ENCODE measurements at places on chromosomes 6 and 20. TPM values are rescaled to one million over a fixed set of nuclear protein-coding genes. Genes with fewer than 3 reads are reported as not detected.
A peak's percentile ranks its signal among the peaks of the same experiment; 100 is the strongest.

Gene RGS17
- 12.1 TPM for total RNA-seq

DNA sequence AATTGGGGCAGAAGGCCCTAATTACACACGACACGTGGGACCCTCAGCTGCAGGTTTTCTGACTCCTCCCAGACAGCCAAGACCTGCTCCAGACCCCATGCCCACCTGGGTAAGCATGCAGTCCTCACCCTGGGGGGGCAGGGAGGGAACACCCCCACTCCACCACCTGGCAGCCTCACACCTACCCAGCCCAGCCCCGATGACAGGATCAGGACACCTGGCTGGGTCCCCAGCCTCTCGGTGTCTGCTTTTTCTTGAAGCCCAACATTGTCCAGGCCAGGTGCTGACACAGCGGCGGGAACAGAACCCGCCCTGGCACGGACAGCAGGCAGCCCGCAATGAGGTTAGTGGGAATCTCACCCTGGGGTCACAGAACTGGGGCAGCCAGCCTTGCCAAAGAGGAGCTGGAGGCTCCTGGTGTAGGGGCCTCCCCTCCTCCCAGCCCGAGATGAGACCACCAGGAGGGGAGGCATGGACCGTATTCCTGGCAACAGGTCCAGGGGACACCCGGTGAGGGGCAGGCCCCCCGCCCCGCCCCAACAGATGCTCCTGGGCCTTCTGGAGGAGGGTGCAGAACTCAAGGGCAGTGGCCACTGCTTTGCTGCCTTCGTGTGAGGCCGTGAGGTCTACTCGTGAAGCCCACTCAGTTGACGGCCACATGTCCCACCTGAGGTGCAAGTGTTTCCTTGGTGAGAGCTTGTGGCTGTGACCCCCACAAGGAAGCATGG, 103.8 kb downstream of the DLL1 start:
- H3K36me3 ChIP-seq: no peaks in the 10 kb centered on the region
- H3K27ac ChIP-seq: no peak overlapping the region
- H3K4me3 ChIP-seq: no peak overlapping the region
- DNase-seq: no peak

- H3K36me3 ChIP-seq: no peaks in the 10 kb centered on the region
- no peaks in the 10 kb centered on the region for H3K4me1 ChIP-seq
- no peak overlapping the region for H3K4me3 ChIP-seq
- H3K27me3 ChIP-seq: no peaks in the 10 kb centered on the region
Observed at GRCh38 chr6:44528370-44528644, 140.8 kb downstream of the CDC5L start.

- no peaks in the 10 kb centered on the region for H3K4me1 ChIP-seq
- no peak overlapping the region for H3K4me3 ChIP-seq
- no peak overlapping the region for H3K27ac ChIP-seq
- no peak for DNase-seq
- no peaks in the 10 kb centered on the region for H3K36me3 ChIP-seq
Observed at GRCh38 chr6:165973473-165973872, 194.2 kb downstream of the TBXT start.

DNA sequence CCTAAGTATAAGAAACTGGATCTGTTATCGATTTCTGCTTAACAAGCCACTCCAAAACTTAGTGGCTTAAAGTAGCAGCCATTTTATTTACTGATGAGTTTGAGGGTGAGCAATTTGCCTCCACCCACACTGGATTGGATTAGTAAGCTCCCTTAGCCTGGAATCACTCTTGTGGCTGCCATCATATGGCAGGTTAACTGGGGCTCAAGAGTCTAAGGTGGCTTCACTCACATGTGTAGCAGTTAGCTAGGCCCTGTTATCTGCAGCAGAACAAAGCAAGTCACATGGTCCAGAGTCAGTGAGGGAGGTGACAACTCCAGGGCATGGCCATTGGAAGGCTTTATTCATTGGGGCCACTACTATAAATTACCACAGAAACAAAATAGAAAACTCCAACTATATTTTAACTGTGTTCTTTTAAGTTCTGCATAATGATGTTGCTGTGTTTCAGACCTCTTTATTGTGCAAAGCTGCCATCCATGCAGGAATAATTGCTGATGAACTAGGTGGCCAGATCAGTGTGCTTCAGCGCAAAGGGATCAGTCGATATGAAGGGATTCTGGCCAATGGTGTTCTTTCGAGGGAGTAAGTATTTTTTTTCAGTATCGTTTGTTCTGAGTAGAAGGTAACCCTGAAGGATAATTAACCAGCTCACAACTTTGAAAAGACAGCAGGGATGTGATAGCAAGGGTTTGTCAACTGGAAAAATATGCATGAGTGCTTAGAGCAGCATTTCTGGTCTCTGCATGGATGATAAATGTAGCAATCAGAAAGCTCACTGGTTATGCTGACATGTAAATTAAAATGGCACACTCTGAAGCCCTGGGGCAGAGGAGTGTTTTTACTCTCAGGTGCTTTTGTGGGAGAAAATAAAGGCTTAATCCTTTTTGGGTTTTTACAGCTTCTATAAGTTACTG, 49.6 kb downstream of the DCBLD1 start:
- no peaks in the 10 kb centered on the region for H3K27me3 ChIP-seq
- H3K4me1 ChIP-seq: no peaks in the 10 kb centered on the region
- H3K27ac ChIP-seq: no peak overlapping the region
- H3K4me3 ChIP-seq: no peak overlapping the region
- no peaks in the 10 kb centered on the region for H3K36me3 ChIP-seq
- DNase-seq: no peak

Gene ENPP4
- total RNA-seq: 4.4 TPM

Gene TSPO2
- not detected for total RNA-seq

GRCh38 chr20:53652090-53652858, 58.6 kb upstream of the ZNF217 start:
- DNase-seq: no peak
- H3K36me3 ChIP-seq: no peaks in the 10 kb centered on the region

DNA sequence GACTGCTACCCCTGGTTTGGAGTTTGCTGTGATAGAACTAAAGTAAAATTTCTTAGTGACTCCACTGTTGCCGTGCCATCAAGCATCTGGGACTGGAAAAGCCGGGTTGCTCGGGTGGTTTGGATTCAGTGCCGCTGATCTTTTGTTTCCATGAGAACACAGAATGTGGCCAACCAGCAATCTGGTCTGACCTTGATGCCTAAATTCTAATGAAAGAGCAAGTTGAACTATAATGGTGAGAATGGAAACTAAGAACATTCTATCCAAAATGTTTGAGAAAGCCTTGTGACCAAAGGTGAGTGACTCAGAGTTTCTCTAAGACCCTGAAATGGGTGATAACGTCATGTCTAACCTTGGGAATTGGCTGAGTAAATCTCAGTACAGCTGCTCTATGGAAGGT, 9.9 kb upstream of the PI16 start:
- H3K27me3 ChIP-seq: no peaks in the 10 kb centered on the region
- no peak for DNase-seq
- H3K4me3 ChIP-seq: no peak overlapping the region
- no peak overlapping the region for H3K27ac ChIP-seq
- H3K4me1 ChIP-seq: peaks cover 20% of the 10 kb centered on the region
- no peaks in the 10 kb centered on the region for H3K36me3 ChIP-seq

DNA sequence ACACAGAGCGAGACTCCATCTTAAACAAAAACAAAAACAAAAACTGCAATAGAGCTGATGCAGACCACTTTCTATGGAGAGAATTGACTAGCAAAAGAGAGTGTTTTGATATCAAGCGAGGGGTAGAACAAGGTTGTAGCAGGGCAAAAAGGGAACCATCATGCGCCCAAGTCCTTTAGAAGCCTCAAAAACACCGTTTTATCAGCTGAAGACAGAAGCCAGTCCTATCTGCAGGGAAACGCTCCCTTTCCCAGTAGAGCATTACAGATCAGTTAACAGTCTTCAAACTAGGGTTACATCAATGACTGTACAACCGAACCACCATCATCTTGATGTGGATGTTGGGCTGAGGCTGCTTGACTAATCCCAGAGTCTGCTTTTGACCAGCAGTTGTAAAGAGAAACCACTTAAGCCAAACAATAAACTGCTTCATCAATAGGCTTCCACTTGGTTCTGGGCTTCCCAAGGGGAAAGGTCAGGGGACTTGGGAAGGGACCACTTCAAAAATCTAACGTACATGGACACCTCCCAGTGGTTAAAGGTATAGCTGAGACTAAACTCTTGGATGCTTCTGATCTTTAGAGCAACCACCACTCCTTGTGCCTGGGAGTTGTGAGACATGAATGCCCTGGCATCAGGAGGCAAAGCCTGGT, 59.6 kb upstream of the SPDEF start:
- H3K36me3 ChIP-seq: no peaks in the 10 kb centered on the region
- no peaks in the 10 kb centered on the region for H3K27me3 ChIP-seq
- H3K4me1 ChIP-seq: no peaks in the 10 kb centered on the region
- H3K27ac ChIP-seq: no peak overlapping the region

- H3K4me1 ChIP-seq: no peaks in the 10 kb centered on the region
- no peaks in the 10 kb centered on the region for H3K36me3 ChIP-seq
- H3K27me3 ChIP-seq: no peaks in the 10 kb centered on the region
- H3K27ac ChIP-seq: no peak overlapping the region
- H3K4me3 ChIP-seq: no peak overlapping the region
Observed at GRCh38 chr20:23232679-23233308, 117.8 kb upstream of the NXT1 start.

DNA sequence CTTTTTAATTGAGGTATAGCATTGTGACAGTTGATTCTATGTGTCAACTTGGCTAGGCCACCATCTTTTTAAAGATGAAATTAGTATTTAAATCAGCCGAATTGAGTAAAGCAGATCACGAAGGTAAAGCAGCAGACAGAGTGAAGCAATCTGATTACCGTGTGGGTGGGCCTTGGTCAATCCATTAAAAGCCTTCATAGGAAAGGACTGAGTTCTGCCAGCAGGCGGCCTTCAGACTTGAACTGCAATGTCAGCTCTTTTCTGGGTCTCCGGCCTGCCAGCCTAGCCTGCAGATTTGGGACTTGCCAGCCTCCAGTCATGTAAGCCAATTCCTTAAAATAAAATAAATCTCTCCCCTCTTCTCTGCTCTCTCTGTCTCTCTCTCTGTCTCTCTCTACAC, 22.4 kb upstream of the TGM2 start:
- DNase-seq: peak; percentile 81
- H3K36me3 ChIP-seq: no peaks in the 10 kb centered on the region
- H3K27me3 ChIP-seq: no peaks in the 10 kb centered on the region

Gene PNPLA1
- total RNA-seq: not detected

All from GM23338 (cell line).